ENCODE measurements at places on chromosomes 4 and X.

DNA sequence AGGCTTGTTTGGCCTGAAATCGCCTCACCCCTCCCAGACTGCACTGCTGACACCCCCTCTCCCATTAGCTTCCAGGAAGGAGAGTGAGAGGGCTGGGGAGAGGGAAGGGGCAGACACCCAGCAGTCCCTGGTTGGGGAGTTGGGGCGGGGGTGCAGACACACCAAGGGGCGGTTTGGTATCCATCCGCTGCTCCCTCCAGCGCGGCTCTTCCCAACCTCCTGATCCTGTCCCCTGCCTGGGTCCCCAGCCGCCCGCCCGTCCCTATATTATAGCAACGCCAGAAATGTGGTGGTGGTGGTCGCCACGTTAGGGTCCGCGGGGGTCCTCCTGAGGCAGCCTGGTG is 24.9 kb downstream of the GPRASP3 start:
- peak overlapping the region; percentile 40 for H3K4me3 ChIP-seq
- H3K4me1 ChIP-seq, result no peaks in the 10 kb centered on the region
- DNase-seq, result peak; percentile 4
- H3K27me3 ChIP-seq, result no peaks in the 10 kb centered on the region

DNA sequence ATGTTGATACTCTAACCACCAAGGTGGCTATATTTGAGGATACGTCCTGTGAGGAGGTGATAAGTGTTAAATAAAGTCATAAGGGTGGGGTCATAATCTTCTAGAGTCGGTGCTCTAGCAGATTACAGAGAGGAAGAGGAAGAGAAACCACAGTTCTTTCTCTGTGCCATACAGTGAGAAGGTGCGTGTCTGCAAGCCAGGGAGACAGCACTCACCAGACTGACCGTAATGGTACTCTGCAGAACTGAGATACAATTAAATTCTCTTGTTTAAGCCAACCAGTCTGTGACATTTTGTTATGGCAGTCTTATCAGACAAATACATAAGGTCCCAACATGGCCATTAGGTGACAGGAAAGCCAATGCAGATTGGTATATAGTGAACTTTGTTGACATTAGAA is 480.9 kb upstream of the IGFBP7 start:
- DNase-seq, result no peak
- H3K27ac ChIP-seq, result no peak overlapping the region
- H3K4me3 ChIP-seq, result no peak overlapping the region
- no peaks in the 10 kb centered on the region for H3K36me3 ChIP-seq
- H3K4me1 ChIP-seq, result no peaks in the 10 kb centered on the region

- H3K36me3 ChIP-seq, result no peaks in the 10 kb centered on the region
- no peaks in the 10 kb centered on the region for H3K4me1 ChIP-seq
- no peaks in the 10 kb centered on the region for H3K27me3 ChIP-seq
Observed at GRCh38 chrX:111259559-111259958, 10.7 kb downstream of the CAPN6 start.

GRCh38 chrX:37993837-37994619 is 12.3 kb upstream of the SYTL5 start:
- H3K4me1 ChIP-seq, result no peaks in the 10 kb centered on the region
- DNase-seq, result no peak
- no peaks in the 10 kb centered on the region for H3K36me3 ChIP-seq
- H3K4me3 ChIP-seq, result no peak overlapping the region
- H3K27ac ChIP-seq, result no peak overlapping the region

DNA sequence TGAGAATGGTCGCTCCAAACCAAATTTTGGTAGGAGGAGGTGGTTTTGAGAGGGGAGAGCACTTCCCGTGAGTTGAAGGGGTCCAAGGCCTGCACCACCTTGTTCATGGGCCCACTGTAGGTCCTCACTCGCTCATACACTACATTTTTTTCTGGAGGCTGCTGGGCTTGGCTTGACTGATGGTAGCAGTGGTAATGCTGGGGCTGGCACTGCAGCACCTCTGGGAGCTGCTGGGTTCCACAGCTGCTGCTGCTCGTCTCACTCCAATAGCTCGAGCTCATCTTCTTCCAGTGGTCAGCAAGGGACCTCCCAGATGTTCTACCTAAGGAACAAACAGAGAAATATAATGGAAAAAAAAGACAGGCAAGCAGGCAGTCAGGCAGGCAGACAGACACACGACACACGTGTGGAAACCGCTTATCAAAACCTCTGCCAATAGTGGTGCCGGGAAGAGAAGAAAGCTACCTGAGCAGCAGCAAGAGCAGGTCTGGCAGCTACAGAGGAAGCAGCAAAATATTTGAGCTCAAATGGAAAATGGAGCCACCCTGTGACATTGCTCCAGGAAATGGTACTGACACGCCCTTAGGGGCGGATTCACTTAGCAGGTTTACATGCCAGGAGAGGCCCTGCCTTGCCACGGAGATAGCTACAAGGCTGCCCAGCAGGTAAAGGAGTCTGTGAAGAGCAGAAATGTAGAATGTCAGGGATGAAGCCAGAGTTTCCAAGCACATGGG is at the start of gene POF1B:
Gene POF1B (minus strand): TSS at position 492 of the 734 bp plus-strand sequence. CDS start 211 bp downstream, at position 281.
- no peaks in the 10 kb centered on the region for H3K27me3 ChIP-seq
- H3K27ac ChIP-seq, result no peak within 1 kb of the TSS
- peaks cover 10% of the 10 kb centered on the region for H3K4me1 ChIP-seq
- no peaks in the 10 kb centered on the region for H3K36me3 ChIP-seq
- no peak for DNase-seq

GRCh38 chr4:141131723-141132071 is 1.6 kb downstream of the RNF150 start:
- H3K4me1 ChIP-seq, result peaks cover 24% of the 10 kb centered on the region
- DNase-seq, result no peak
- H3K27me3 ChIP-seq, result peaks cover 7% of the 10 kb centered on the region
- no peak overlapping the region for H3K27ac ChIP-seq

DNA sequence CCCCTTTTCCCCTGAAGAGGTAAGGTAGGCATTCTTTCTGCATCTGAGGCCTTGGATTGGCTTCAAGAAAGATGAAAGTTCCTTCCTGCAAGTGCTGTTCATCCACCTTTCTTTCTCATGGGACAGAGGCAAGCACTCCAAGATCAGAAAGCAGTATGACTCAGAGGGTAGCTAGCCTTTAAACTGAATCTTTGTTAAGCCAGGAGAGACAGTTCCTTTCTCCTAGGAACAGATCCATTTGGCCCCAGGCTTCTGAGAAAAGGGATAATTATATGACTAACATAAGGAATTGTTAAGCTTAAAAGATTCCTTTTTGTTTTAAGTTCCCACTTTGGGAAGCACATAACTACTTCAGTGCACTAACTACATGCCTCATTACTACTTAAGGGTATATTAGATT is 192.0 kb downstream of the PPP3CA start:
- H3K4me1 ChIP-seq, result no peaks in the 10 kb centered on the region
- no peaks in the 10 kb centered on the region for H3K27me3 ChIP-seq
- no peak overlapping the region for H3K27ac ChIP-seq
- no peaks in the 10 kb centered on the region for H3K36me3 ChIP-seq
- DNase-seq, result no peak

GRCh38 chrX:77743720-77744119 is 42.3 kb downstream of the ATRX start:
- no peak overlapping the region for H3K4me3 ChIP-seq
- no peak for DNase-seq
- H3K4me1 ChIP-seq, result no peaks in the 10 kb centered on the region
- H3K27ac ChIP-seq, result no peak overlapping the region
- no peaks in the 10 kb centered on the region for H3K27me3 ChIP-seq

DNA sequence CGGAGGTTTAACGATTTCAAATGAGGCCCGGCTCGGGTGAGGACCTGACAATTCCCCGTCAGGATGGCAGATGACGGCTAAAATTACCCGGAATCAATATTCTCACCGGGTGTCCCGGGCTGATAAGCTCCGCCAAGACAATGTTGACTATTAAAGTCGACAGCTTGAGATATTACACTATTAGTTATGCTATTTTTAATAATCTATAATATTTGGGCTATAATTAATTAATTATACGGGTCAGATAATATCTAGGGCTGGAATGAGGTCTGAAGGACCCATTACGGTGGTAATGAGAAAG is 9.4 kb upstream of the NKX1-1 start:
- no peaks in the 10 kb centered on the region for H3K36me3 ChIP-seq
- no peak overlapping the region for H3K27ac ChIP-seq

DNA sequence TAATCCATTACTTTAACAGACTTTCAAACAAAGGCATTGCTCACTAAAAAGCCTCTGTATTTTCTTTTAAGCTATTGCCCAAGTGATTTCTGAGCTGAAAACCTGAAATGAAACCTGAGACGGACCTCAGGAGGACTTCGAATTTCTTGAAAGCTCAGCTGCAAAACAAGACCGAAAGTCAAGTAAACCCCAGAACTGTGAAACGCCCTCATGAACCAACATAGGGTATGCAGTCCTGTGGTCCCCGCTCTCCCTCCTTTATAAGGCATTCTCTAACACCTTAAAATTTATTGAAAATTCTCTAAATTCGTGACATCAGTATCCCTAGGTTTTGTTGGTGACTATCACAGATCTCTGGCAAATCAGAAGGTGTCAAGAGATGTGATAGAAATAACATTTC is 91.8 kb downstream of the SHISA3 start:
- no peaks in the 10 kb centered on the region for H3K36me3 ChIP-seq
- DNase-seq, result no peak
- no peak overlapping the region for H3K4me3 ChIP-seq
- H3K4me1 ChIP-seq, result no peaks in the 10 kb centered on the region

DNA sequence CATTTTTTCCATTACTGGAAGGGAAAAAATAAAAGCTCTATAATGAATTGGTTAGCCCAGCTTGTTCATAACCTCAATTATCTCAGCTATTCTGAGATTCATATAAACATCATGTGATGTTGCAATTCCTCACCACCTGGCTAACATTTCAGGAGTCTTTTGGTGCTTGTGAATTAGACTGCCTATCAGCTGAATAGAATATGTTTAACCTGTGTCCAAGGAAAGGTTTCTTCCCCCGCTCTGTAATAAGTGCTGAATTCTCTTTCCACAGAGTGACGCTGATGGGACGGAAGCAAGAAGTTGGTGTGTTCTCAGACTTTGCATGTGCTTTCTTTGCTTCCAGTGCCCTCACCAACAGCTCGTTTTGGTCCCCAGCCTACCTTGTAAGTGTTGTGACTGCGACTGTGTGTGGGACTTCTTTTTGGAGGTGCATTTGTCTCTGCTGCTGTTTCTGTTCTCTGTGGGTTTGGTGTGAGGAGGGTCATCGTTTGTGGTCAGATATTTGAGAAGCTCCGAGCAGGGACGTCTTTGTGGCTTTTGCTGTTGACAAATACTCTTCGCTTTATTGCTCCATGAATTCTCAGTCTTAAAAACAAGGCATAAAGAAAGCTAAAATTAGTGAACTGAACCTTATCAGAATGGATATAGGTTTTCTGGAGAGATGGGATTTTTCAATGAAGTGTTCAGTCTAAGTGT is 61.7 kb downstream of the PPARGC1A start:
- H3K4me3 ChIP-seq, result no peak overlapping the region
- H3K27me3 ChIP-seq, result no peaks in the 10 kb centered on the region
- no peak for DNase-seq
- no peak overlapping the region for H3K27ac ChIP-seq
- no peaks in the 10 kb centered on the region for H3K4me1 ChIP-seq

GRCh38 chrX:45873781-45874180 is 671.4 kb downstream of the ZNF674 start:
- no peaks in the 10 kb centered on the region for H3K27me3 ChIP-seq
- no peak overlapping the region for H3K27ac ChIP-seq

DNA sequence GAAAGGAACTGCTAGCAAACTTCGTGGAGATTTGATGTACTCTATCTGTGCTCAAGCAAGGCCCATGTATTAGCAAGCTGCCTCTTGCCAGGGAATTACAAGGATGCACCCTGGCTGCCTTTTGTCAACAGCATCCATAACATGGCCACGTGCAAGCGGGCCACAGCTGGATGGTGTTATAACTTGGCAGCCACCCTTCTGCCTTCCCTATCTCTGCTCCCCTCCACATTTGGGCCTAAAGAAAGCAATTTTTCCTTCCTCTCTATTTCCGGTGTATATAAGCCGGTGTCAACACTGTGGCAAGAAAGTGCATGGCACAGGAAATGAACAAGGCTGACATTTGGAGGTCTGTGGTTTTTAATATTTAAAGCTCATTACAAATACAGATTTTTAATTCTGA is 94.8 kb downstream of the CLNK start:
- H3K4me3 ChIP-seq, result no peak overlapping the region
- no peak for DNase-seq
- no peaks in the 10 kb centered on the region for H3K27me3 ChIP-seq
- no peaks in the 10 kb centered on the region for H3K36me3 ChIP-seq

GRCh38 chrX:1283093-1283492 is 14.5 kb downstream of the CSF2RA start:
- peaks cover 6% of the 10 kb centered on the region for H3K27me3 ChIP-seq
- no peaks in the 10 kb centered on the region for H3K4me1 ChIP-seq
- DNase-seq, result no peak
- no peak overlapping the region for H3K27ac ChIP-seq

- no peaks in the 10 kb centered on the region for H3K4me1 ChIP-seq
- H3K27me3 ChIP-seq, result no peaks in the 10 kb centered on the region
- H3K4me3 ChIP-seq, result no peak overlapping the region
- H3K36me3 ChIP-seq, result no peaks in the 10 kb centered on the region
- no peak overlapping the region for H3K27ac ChIP-seq
Observed at GRCh38 chrX:153692003-153692402, 4.3 kb downstream of the SLC6A8 start.

GRCh38 chrX:147811803-147812202 is 99.9 kb upstream of the FMR1 start:
- DNase-seq, result no peak
- H3K36me3 ChIP-seq, result no peaks in the 10 kb centered on the region
- H3K4me3 ChIP-seq, result no peak overlapping the region
- H3K27ac ChIP-seq, result no peak overlapping the region
- H3K4me1 ChIP-seq, result no peaks in the 10 kb centered on the region

GRCh38 chrX:122238801-122239200 is 945.3 kb upstream of the GRIA3 start:
- no peak for DNase-seq
- H3K27ac ChIP-seq, result no peak overlapping the region
- H3K36me3 ChIP-seq, result no peaks in the 10 kb centered on the region

DNA sequence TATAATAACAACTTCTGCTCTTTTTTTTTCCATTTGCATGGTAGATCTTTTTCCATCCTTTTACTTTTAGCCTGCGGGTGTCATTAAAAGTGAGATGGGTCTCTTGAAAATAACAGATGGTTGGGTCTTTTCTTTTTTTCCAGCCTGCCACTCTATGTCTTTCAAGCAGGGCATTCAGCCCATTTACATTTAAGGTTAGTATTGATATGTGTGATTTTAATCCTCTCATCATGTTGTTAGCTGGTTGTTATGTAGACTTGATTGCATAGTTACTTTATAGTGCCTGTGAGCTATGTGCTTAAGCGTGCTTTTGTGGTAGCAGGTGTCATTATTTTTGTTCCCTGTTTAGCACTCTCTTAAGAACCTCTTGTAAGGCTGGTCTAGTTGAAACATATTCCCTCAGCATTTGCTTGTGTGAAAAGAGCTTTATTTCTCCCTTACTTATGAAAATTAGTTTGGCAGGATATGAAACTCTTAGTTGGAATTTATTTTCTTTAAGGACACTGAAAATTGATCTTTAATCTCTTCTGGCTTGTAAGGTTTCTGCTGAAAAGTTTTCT is 326.1 kb downstream of the SH3BGRL start:
- H3K27me3 ChIP-seq, result no peaks in the 10 kb centered on the region
- no peak overlapping the region for H3K4me3 ChIP-seq
- H3K36me3 ChIP-seq, result no peaks in the 10 kb centered on the region
- no peak for DNase-seq
- H3K27ac ChIP-seq, result no peak overlapping the region

Data from cardiac muscle cell (in vitro differentiated cells and primary cell).